NCI-H187 (cell line): ENCODE measurements at places on chromosomes 1 and 21.

GRCh38 chr1:3125546-3126368 lies 56.8 kb downstream of the PRDM16 start:
- DNase-seq: no peak

- no peak for DNase-seq
Measured at GRCh38 chr1:159532922-159533321, 2.9 kb downstream of the OR10J5 start.

DNA sequence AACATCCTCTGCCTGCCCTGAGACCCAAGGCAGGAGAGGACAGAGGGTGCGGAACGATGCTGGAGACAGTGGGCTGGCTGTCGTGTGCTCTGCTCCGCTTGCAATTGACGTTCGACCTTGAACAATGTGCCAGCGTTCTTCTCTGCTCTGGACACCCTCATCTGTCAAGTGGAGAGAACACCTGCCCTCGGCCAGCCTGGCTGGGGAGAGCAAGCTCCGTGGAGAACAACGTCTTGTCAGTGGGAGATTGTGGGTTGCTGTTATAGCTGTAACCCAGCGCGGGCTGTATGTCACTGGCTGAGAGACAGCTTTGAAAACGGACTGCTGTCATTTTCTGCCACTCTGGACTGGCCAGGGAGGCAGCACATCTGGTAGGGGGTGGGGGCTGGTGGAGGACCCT lies 14.7 kb downstream of the KIAA1614 start:
- peak; percentile 76 for DNase-seq

DNA sequence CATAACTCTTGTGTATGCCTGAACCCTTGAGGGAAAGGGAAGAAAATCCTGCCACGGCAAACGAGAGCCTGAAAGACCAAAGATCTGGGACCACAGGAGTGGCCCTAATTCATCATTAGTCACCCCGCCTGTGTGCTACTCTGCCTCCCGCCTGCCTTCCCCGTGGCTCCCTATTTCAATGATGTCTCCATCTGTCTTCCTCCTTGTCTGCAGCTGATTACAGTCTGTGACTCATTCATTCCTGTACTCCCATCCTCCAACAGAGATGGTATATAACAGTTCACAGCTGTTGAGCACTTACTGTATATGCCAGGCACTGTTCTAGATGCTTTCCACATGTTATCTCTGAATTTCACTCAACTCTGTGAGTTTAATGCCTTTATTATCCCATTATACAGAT lies 96.6 kb downstream of the SEC16B start:
- no peak for DNase-seq

- DNase-seq: no peak
Measured at GRCh38 chr1:242811092-242811840, 286.8 kb upstream of the PLD5 start.

DNA sequence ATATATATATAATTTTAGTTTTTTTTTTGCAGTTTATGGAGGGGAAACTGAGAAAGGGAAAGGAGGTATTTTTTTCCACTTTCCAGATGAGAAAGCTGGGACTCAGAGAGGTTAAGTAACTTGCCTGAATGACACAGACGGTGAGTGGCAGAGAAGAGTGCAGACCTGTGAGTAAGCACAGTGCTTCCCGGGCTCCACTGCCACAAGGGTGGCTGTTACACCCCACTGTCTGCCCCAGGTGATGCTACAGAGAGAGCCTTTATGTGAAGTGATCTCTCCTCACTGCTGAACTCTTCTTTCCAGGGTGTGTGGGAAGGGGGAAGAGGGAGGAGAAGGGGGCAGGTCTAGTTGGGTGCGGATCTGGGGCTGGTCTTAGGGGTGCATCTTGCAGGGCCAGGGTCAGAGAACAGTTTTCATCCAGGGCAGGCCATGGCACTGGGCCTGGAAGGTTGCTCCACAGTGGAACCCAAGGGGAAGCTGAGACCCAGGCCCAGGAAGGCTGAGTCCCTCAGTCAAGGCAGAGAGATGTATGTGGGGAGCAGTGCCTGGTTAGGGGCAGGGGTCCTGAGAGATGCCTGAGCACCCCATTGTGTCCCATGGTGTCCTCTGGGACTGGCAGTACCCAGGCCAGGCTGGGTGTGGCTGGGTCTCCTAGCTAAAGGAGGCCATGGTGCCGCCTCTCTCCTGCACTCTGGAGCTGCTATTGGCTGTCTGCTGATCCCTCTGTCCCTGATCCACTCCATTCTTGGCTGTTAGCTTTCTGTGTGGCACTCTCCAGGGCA lies 357.5 kb downstream of the PTPRU start:
- DNase-seq: no peak

- no peak for DNase-seq
Measured at GRCh38 chr21:44526096-44526997, 13.6 kb downstream of the KRTAP10-1 start.

GRCh38 chr1:162011337-162012012 lies 12.2 kb downstream of the OLFML2B start:
- no peak for DNase-seq

DNA sequence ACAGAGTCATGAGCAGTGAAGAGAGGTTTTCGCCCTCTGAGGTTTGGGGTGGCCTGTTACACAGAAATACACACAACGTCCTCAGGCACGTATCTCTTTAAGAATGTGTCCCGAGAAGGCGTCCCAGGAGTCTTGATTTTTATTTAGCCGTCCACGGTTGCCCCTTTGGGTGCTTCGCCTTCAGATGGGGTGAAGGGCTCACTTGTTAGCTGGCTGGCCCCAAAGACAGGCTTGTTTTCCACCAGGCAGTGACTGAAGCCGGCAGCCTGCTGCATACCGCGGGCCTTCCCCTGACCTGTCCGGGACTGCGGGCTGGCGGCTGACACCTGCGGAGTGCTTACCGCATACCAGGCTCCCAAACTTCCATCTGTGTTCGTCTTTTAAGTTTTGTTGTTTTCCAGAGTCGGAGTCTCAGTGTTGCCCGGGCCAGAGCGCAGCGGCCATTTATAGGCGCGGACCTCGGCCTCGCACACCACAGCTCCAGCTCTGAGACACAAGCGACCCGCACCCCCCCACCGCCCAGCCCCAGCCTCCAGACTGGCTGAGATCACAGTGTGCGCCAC lies 1.6 kb upstream of the ADARB1 start:
- no peak for DNase-seq

- no peak for DNase-seq
Measured at GRCh38 chr1:87816646-87817045, 488.0 kb downstream of the LMO4 start.

- DNase-seq: no peak
Measured at GRCh38 chr21:31922881-31923280, 50.1 kb downstream of the HUNK start.

DNA sequence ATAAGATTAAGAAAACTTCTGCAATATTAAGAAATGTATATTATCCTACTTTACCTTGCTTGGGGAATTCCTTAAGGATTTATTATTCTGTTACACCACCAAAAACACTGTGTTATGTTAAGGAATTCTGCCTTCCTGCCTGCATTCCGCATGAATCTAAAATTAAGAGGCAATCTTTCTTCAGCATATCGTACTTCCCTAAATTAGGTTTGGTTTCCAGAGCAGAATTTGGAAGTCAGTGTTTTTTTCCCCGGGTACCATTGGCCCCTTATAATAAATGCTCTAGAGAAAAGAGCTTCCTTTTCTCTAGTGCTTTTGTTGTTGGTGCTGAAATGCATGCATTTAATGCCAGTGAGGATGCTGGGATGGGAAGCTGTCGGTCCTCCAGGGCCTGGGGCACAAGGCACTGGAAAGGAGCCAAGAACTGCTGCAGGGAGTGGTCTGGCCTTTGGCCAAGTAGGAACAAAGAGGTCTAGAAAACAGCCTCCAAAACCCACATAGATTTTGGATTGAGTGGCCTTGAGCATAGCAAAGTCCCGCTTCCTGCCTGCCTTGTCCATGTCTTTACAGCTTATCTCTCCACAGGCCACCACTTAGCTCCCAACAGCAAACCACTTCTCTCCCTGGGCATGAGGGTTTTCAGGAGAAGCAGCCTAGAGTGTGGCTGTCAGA lies 69.9 kb downstream of the RRAGC start:
- no peak for DNase-seq

- DNase-seq: peak; percentile 50
Measured at GRCh38 chr1:9877962-9878361, 32.1 kb downstream of the CTNNBIP1 start.

GRCh38 chr1:243963571-243963970 lies 87.5 kb upstream of the ZBTB18 start:
- DNase-seq: no peak

DNA sequence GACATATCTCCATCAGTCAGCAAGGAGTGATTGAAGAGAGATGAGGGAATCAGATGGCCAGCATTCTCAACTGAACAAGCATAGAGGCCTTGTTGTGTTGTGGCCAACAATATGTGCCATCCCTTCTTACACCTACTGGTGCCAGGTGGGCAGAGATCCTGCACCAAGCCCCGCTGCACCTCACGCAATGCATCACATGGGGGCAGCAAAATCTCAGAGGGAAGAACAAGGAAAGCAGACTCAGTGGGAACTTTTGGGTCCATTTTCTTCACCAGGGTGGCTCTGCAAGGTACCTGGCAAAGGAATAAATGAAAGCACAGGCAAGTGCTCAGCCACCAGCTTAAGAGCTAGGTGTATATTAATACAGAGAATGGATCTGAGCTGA lies 33.2 kb downstream of the HSD3B2 start:
- no peak for DNase-seq

GRCh38 chr1:66401244-66401643 lies 132.7 kb upstream of the SGIP1 start:
- DNase-seq: no peak

GRCh38 chr1:165354739-165355138 lies 1.8 kb downstream of the LMX1A start:
- no peak for DNase-seq

DNA sequence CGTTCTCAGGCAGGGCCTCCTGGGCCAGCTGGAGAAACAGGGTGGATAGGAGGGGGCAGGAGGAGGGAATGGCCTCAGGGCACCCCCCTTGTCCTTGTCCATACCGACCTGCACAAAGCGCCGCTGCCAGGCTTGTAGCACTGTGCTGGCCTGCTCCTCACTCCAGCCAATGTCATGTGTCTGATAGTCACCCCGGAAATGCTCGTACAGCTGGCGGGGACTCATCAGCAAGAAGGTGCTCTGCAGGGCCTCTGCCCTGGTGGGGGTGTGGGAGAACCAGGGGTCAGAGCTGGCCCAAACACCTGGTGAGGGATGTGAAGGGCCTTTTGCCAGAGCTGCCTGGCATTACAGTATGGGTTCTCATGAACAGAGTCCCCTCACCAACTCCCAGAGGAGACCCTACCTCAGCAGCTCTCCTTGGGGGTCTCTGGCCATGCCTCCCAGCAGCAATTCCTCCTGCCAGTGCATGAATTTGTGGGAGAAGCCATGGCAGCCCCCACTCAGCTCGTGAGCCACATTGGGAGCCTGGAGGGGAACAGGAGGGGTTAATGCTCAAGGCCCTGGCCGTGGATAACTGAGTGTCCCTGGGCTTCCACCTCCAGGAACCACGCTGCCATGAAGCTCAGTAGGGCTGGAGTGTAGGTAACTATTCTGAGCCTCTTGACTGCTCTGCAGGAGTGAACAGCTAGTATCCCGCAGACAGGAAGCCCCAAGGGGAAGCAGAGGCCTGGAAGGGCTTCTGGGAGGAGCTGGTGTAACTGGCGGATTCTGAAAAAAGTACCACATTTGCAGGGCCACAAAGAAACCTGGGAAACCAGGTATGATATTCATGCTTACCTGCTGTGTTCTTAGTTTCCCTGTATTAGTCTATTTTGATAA lies 13.3 kb downstream of the PTCH2 start:
- no peak for DNase-seq

DNA sequence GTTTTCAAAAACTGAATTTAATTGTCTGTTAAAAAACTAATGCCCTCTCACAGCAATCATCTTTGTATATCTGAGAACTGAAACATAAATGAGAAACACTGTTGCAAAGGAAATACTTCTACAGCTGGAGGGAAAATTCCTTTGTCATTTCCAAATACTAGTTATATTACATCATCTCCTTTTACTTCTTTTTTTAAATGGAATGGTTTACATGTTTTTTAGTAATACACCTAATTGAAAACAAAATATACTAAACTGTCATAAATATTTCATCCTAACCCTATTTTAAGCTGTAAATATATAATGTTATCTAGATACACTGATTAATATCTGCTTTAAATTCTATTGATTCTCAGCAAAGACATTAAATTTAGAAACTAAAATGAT lies 19.1 kb downstream of the CDC42BPA start:
- no peak for DNase-seq

DNA sequence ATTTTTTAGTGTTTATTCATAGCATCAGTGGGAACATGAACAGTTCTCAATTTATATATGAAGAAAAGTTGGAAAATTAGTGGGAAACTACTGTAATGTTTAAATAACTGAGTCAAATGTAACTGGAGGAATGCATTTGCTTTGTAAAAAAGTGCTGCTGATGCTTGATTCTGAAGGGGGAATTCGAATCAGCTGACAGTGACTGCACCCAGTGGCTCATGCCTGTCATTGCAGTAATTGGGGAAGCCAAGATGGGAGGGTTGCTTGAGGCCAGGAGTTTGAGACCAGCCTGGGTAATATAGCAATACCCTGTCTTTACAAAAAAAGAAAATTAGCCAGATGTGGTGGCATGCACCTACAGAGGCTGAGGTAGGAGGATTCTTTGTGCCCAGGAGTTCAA lies 398.4 kb downstream of the ZP4 start:
- DNase-seq: no peak

DNA sequence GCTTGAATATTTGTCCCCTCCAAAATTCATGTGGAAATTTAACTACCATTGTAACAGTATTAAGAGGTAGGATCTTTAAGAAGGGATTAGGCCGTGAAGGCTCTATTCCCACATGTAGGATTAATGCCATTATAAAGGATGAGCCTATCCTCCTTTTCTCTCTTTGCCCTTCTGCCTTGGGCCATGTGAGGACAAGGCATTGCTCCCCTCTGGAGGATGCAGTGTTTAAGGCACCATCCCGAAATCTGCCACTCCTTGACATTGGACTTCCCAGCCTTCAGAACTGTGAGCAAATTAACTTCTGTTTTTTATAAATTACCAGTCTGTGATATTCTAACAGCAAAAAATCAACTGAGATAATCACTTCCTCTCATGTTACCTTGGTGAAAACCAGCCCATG lies 124.4 kb downstream of the TOMM20 start:
- no peak for DNase-seq

DNA sequence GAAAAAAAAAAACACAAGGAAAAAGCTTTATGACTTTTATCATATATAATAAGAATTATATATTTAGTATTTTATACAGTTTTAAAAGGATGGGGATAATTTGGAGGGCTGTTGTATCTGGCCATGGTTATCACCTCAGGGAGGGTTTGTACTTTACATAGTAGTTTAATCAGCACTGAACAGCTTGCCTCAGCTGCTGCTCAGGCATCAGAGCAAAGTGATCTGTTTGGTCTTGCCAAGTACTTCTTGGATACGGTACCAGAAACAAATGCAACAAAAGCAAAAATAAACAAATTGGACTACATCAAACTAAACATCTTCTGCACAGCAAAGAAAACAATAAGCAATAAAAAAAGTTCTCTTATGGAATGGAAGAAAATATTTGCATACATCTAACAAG lies 2.6 kb upstream of the SPTA1 start:
- DNase-seq: no peak
